ENCODE measurements at places on chromosomes 11 and 22.

DNA sequence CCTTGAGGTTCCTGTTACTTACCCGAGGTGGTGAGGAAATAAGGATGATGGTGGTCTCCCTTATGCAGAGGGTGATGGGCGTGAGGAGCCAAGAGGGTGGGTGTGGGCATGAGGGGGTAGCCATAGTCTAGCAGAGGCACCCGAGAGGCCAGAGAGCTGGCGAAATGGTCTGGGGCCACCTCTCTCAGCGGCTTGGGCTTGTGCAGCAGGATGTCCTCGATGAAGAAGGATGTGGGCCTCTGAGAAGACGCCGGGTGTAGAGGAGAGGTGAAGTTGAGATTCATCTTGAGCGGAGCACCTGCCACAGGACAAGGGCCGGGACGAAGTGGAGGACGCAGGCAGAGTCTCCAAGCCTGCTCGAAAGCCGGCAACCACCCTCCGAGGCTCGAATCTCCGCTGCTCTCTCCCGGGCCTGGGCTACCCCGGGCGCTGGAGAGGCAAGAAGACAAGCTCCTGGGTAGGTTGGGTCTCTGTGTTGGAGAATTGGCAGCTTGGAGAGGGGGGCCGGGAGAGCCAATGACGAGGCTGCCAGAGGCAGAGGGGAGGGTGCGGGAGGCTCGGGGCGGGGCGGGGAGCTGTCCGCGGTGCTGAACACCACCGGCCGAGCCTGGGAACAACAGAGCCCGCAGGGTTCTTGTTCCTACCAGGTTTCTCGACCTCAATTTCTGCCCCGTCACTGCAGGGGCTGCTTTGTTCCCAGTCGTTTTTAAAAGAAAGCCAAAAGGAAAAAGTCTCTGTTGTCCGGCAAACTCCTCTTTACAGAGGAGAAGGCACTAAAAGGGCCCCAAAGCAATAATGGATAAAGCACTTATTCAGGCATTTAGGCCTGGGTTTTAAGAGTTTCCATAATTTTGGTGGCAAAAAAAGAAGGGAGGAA, at the start of gene BSX:
TSS of gene BSX (minus strand) at position 447 of the 877 bp plus-strand sequence. CDS start at position 284, 163 bp downstream.
- peak; percentile 55 for DNase-seq

GRCh38 chr11:68976563-68976962, 4.2 kb downstream of the MRGPRD start:
- DNase-seq: no peak

DNA sequence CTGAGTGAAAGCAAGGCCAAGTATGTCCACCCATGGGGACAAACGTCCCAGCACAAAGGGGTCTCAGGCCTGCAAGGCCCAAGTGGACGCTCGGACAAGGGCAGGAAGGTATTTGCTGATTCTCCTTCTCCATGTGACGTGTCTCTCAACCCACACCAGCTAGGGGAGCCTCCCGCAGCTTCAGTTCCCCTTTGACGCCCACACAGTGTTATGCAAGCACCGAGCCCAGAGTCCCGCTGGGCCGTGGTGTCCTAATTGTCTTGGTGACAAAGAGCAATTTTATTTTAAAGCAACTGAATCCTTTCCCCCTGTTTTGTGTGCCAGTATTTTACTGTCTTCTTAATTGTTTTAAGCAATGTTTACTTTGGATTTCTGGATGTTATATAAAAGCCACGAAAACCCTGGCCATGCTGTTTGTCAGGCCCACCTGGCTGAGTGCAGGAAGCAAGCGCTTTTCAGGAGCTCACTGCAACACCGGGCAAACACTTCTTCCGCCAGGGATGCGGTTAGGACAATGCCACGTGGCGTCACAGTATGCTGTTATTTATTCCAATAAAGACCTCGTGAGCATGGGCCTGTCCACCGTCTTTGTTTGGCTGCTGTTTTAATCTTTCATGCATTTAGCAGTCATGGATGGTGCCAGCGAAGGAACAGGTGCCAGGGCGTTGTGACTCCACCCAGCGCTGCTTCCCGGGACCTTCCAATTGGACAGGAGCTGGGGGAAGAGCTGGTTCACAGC, 8.2 kb upstream of the PARVG start:
- DNase-seq: no peak

- DNase-seq: no peak
These were observed 8.1 kb upstream of the DGKZ start for GRCh38 chr11:46338988-46339666.

DNA sequence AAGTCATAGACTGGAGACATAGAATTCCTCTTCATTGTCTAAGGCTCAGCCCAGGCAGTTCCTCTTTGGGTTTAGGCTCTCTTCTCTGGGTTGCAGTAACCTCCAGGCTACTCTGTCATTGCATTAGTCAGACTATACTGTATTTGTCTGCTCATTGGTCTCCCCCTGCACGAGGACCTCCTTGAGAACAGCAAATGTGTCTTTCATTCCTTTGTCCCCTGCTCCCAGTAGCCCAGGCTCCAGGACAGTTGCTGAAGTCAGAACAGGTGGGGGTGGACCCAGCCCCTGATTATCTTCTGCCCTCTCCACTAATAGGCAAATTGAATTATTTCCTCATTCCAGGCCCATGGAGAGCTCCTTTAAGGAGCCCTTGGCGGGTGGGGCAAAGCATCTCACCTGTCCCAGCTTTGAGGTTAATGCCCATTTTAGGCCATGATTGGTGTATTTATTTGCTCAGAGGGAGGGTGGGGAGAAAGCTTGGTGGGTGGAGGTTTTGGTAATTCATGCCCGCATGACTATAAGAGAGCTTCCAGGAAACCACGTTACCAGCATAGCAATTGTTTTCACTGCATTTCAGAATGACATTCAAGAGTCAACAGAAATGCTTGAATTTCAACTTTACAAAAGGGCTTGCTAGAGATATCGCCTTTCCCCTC, 40.9 kb downstream of the NAV2 start:
- no peak for DNase-seq

DNA sequence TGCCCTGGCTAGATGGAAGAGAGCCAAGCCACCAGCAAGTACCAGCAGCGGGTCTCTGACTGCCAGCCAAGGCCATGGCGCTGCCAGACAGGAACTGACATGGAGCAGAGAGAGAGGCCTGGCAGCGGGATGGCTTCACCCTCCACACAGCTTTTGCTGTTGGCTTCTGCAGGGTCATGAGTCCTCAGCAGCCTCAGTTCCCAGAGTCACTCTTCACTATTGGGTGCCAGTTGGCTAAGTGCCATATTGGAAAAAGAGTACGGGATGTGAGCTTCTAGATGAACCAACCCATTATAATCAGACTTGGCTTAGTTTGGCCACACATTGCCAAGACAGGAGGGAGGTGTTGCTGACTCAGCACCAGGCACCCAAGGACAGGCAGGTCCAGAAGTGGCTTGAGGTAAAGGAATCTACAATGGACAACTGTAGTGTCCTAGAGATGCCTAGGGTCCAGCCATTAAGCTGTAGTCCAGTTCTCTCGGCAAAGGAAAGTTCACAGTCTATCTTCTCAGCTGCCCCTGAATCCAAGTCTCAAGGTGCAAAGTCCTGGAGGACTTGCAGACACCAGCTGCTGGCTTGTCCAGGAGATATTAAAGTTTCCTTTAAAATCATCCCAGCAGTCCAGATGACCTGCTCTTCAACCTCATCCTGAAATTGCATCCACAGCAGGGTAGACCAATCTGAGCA, 40.7 kb upstream of the POU2AF1 start:
- no peak for DNase-seq

DNA sequence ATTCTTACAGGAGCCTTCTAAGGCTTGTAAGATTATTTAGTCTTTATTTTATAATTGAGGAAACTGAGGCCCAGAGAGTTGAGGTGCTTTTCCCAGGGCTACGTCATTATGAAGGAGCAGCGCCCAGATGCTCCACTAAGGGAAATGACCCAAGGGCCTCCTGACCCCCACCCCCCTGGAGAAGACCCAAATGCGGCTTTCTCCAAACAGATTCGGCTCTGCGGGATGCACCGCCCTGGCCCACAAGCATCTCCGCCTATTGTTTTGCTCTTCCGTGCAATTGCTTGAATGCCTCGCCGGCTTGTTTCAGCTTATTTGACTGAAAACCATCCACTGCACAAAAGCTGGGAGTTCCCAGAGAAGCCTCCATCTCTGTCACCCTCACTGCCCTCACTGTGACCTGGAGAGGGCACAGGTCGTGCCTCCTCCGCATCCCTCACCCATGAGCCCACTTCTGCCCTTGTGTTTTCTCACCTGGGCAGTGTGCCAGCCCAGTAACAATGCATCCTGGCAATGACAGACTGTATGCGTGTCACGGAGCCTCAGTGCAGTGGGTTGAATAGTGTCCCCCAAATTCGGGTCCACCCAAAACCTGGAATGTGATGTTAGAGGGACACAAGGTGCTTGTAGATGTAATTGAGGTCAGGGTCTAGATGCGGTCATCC, 790.2 kb downstream of the TBC1D22A start:
- DNase-seq: no peak

DNA sequence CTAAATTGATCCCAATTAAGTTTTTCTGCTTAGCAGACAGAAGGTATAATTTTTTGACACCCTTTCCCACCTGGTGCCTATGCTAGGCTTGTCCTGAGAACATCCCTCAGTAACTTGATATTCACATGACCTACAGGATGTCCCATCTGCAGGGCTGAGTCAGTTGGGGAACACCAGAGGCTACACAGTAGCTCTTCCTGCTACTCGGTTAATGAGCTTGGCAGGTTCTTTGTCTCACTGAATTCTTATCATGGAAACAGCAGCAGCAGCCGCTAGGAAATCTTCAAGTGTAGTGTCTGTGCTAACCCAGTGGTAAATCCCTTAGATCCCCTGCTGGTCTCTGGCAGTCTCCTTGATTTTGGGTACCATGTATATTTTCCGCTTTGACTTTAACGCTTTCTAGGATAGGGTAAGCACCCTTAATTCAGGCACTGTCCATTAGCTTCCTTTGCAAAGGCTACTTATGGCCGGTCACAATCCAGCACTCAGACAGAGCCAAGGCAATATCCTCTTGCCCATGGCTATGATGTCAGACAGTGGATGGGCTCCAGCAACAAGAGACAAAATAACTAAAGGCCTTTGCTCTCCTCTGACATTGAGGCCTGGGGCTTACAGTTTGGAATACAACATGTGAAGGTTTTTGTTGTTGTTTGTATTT, 8.5 kb downstream of the MRPL16 start:
- no peak for DNase-seq

DNA sequence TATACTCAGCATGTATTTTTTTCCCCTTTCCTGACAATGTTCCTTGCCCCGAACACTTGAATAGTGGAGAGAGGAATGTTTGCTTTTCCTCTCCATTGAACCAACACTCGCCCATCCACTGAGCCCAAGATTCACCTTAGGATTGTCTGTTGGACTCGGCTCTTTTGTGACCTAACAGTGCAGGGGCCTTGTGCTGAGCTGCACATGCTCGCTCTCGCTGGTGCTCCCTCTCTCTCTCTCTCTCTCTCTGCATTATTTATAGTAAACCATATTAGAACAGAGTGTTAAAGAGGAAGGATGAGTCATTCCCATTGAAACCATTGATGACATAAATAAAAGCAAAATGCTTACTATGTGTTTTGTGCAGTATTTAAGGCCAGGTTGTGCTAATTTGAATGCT, 20.7 kb downstream of the ZBTB16 start:
- no peak for DNase-seq

DNA sequence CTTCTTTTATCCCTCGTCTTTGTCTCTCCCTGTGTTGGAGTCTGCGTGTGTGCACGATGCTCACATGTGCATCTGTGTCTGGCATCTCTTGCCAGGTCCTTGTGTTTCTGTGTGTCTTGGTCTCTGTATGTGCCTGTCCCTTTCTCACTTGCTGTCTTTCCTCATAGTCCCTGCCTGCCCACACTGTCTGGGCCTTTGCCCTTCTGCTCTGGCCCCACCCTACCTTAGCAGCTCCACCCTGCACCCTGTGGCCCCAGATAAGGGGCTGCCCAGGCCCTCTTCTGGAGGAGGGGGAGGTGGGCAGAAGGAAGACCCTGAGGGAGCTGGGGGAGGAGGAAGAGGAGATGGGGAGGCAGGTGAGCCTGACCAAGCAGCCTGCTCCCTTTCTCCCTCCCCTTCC, 2.8 kb downstream of the EHBP1L1 start:
- DNase-seq: no peak

GRCh38 chr22:20779818-20780158, 5.9 kb downstream of the SERPIND1 start:
- DNase-seq: no peak

DNA sequence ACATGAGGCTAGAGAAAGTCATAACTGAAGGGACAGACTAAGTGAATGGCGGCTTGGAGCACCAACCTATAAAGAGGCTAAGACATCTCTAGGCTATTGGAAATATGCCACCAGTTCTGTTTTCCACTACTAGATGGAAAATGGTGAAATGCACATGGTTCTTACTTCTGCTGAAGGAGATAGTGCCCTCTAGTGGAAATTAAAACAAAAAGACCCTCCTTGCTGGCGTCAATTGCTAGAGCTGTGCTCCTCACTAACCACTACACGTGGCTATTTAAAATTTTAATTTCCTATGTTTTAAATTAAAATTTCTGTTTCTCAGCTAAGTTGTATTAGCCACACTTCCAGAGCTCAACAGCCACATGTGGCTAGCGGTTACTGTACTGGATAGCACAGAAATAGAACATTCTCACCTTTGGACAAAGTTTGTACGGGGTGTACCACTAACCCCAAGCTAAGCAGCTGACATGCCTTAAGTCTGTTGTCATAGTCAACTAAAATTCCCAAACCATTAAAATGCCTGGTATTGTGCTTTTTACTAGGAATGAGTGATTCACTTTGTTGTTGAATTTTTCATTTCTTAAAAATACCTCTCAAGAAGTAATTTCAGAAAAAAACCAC, 34.1 kb upstream of the CALCA start:
- peak; percentile 6 for DNase-seq

- DNase-seq: no peak
These were observed 22.4 kb upstream of the APOBEC3A start for GRCh38 chr22:38935023-38935422.

DNA sequence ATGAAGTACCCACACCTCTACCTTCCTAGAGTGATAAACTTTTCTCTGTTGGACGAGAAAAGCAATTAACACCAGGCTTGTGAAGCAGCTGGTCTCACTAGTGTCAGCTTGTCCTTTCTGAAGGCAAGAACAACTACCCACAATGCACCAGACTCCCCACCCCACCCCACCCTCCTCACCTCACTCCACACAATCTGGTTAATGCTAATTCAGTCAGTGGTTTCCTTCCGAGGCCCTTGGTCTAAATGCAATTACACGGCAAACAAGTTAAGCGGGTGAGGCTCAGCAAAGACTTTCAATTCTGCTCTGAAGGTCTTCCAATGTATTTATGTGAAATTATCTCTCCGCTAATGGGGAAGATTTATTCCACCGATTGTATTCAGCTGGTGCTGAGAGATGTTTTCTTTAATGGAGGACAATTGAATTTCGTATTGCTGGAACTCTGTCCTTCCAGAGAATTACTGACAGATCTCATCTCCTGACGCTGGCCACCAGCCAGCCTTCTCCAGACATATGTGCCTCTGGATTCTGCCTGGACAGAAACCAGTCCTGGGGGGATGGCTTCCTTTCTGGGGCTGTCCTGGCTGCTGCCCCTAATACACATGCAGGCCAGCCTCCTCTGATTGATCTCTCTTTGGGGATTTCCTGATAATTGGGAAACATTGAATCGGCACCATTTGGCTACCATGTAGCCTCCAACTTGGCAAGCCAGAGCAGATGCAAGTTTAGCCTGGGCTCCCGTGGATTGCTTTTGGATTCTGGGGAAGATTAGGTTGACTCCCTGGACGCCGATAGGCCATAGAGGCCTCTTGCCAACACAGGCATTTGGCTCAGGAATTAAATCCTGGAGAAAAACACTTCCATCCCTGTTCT, 165.8 kb upstream of the NARS2 start:
- no peak for DNase-seq

GRCh38 chr11:5368502-5369043, 15.0 kb upstream of the OR51M1 start:
- no peak for DNase-seq

GRCh38 chr22:48651981-48652538, 1175.6 kb downstream of the BRD1 start:
- DNase-seq: no peak
